NAMALWA (cell line): ENCODE measurements at places on chromosomes 6 and 20.
A peak's percentile ranks its signal among the peaks of the same experiment; 100 is the strongest.

DNA sequence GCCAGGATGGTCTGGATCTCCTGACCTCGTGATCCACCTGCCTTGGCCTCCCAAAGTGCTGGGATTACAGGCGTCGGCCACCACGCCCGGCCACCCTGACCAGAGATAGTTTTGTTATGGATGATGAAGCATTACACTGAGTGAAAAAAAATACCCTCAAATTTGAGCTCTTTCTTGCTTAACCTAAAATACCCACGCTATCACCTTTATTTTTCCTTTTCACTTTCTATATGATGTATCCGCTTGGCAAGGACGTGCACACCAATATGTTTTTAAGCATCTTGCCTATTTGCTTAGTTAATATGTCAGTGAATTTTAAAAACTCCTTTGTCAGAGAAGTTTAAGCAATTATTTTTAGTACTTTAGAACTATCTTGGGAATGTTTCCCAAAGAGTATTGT lies 150.4 kb downstream of the INSM1 start:
- DNase-seq = no peak

DNA sequence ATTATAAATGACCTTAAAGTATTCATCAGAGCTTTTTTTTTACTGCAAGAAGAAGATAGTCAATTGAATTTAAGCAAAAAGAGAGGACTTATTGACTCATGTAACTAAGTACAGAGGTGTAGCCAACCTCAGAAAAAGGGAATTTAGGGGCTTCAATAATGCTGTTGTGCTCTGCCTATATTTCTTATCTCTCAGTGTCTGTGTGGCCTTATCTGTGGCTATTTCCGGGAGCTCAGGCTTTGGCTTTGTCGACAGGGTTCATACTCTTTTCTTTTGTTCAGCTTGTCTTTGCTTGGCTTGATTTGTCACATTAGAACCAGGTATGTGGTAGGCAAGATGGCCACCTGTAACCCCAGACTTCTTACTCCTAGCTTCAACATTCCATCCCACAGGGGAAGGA lies 38.6 kb upstream of the FABP7 start:
- no peak for DNase-seq

DNA sequence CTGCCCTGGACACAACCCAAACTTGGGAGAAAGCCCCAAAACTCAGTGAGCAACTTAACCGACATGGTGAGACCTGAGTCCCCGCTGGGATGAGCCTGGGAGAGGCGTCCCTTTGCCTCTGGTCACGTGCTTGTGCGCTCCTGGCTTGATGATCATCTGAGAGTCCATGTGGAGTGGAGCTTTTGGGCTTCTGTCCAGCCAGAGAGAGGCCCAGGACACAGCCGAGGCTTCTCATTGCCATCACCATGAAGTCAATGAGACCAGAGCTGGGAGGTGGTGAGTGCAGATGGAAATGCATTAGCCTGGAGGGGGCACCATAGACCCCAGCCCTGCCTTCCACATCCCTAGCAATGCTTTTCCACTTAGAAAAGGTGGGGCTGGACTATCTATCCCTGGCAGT lies 250.0 kb downstream of the SLC24A3 start:
- DNase-seq = no peak

DNA sequence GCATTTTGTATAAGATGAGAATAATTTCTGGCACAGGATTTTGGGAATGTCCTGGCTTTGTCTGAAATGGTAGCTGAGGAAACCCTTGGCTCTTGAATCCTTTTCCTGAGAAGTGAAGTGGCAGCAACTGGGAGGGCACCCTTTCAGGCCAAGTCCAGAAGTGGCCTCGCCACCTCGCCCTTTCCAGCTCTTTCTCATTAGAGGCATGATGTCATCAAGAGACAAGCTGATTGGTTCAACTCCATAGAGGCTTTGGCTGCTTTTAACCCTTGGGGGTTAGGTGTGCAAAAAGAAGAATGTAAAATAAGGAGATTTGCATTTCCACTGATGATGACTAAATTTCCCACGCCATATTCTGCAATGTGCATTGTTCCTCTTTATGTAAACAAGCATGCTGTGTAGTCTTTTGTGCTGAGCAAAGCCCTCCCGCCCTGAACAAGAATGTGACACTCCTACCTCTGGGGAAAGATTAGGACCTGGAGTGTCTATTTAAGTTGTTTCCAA lies 116.5 kb downstream of the TCP11 start:
- no peak for DNase-seq

GRCh38 chr6:37940074-37940847 lies 120.7 kb downstream of the ZFAND3 start:
- no peak for DNase-seq

DNA sequence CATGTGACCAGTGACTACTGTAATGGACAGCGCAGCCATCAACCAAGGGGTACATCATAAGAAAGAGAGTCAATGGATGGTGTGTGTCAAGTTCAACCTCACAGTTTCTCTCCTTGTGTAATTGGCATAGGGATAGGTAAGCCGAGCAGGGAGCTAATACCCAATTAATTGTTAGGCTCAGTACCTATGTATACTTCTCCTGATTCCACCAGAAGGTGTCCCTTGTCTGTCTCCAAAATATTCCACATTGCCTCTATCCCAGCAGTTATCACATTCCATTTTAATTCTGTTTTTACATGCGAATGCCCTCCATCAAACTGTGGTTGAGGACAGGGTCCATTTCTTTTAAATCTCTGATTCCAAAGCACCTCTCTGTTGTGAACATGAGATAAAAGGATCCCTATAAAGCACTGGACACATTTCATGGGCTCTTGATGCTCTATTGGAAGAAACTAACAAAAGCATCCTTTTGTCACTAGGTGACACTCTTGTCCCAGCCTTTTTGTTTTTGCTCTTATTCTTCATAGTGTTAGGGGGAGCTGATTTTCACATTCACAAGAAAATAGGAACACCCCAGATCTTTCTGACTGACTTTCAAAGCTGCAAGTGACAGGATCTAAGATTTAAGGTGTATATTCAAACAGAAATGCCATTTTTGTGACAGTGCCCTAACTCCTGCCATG lies 38.9 kb downstream of the FBXO9 start:
- DNase-seq = peak; percentile 54

- no peak for DNase-seq
These were observed 147.9 kb upstream of the SHLD1 start for GRCh38 chr20:5602346-5602745.
